ENCODE measurements at places on chromosomes 7 and 10.

DNA sequence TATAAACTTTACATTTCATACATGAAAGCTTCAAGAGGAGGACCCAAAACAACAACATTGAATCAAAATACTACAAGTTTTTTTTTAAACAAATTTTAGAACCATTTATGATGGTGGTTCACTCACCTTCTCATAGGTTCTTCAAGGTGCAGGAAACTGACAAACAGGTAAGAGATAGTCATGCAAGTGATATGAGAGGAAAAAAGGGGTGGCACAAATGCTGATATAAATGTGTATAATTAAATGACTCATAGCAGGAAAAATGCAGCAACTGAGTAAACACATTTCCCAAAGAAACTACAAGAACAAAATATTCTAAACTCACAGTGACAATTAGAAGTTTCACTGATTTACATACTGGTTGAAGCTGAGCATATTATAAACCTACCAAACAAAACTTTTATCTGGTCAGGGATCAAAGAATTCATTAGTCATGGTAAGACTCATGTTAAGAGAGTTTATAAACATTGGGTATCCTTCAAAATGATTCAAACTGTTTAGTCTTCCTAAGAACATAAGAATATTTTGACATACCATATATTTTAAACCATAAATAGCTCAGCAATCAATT is 14.1 kb downstream of the ZWINT start:
- DNase-seq = no peak

DNA sequence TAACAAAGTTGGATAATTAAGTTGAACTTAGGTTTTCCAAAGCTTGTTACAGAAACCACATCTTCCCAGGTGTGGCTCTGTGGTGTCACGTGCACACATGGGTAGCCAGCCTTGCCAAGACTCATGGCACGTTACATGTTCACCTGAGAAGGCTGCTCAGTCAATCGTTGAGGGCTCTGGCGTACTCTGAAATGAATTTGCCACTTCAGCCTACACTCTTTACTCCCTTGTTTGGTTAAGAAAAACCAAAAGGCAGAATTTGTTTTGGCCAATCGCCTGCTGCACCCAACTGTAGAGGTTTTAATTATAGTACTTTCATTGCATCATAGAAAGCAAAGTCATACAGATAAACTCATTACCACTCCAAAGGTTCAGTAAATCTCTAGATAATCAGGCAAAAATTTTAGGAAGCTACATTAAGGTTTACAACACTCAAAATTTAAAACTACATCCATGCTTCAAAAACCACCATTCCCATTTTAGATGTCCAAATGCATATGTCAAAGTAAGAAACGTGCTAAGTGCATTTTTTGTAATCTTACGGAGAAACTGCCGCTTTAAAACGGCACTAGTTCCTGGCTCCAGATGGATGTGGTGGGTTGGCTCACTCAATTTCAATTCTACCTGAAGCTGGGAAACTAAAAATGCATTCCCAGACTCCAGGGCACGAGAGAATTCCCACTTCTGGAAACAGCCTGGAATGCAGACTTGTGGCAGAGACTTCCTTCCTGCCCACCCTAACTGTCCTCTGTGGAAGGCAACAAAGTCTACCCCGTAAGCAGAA is 88.4 kb downstream of the DIP2C start:
- DNase-seq = no peak

DNA sequence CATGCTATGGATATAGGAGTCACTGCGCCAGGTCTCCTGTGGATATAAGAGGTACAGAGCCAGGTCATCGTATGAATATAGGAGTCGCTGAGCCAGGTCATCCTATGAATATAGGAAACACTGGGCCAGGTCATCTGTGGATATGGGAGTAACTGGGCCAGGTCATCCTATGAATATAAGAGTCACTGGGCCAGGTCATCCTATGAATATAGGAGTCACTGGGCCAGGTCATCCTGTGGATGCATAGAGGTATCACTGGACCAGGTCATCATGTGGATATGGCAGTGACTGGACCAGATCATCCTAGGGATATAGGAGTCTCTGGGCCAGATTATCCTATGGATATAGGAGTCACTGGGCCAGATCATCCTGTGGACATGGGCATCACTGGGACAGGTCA is 181.7 kb downstream of the DNAH11 start:
- no peak for DNase-seq

DNA sequence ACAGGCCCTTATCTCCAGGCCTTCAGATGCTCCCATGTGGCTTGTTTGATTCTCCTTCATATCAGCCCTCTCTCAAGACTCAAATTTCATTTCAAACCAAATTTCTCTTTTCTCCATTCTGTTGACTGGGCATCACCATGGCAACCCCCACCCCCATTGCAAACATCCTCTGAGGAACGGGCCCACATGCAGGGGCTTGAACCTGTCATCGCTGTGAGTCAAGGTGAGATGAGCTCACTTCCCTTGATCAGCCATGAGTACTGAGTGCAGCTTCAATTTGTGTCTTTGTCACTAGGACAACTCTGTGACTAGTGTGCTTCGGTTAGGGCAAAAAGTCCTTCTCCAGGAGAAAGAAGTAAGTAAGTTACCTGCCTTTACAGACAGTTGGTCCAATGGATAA is 41.9 kb downstream of the CALML3 start:
- no peak for DNase-seq

- DNase-seq = no peak
These were observed 40.0 kb upstream of the LRRN3 start for GRCh38 chr7:111050875-111051416.

DNA sequence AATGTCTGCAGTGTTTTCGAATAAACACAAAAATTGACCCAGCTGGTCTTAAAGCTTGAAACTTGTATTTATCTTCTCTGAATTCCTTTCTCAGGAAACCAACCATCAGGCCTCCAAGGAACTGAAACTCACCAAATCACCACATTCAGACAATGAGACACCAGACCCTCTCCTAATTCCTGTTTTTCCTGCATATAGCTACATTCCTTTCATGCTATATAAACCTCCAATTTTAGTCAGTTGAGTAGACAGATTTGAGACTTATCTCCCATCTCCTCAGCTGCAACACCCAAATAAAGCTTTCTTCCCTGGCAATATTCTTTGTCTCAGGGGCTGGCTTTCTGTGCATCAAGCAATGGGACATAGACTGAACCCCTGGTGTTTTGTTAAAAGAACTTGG is 317.0 kb downstream of the CACNA2D1 start:
- DNase-seq = no peak

DNA sequence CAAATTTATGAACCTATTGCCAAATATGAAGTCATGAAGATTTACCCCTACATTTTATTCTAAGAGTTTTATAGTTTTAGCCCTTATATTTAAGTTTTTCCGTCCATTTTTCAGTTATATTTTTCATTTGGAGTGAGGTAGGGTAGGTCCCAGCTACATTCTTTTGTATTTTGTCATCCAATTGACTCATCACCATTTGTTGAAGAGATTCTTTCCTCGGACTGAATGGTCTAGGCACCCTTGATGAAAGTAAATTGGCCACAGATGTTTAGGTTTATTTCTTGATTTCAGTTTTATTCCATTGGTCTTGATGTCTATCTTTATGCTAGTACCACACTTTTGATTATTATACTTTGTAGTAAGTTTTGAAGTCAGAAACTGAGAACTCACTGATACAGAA is 22.7 kb downstream of the CYP2C19 start:
- no peak for DNase-seq

DNA sequence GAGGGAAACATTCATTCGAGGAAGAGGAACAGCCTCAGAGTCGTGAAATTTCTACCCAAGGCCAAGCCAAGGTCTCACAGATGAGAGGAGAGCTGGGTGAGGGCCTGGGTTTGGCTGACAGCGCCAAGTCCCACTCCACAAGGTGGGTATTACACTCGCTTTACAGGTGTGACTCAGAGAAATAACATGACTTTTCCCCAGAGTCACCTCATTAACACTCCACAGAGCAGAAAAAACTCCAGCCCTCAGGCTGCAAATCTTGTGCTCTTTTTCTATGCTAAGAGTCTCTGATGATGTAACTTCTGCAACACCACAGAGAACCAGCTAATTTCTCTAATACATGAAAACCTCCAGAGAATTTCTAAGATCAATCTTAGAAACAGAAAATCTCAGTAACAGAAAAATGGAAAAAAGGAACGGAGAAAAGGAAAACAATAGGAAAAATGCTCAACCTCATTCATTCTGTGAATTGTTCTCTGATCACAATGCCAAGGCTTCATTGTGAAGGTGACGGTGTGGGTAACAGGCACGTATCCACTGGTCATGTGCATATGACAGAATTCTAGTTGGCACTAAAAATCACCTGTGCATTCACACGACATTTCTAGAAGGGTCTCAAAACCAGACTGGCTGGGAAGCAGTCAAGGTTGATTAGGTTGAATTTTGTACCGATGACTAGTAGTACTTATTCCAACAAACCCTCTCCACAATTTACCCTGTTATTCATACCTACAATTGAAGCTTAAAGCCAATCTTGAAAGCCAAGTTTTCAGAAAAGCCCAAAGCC is 20.3 kb downstream of the YWHAG start:
- DNase-seq = no peak

GRCh38 chr10:79139124-79139835 is 70.5 kb downstream of the ZMIZ1 start:
- no peak for DNase-seq
